Activated CD4-positive, alpha-beta T cell treated with anti-CD3 and anti-CD28 coated beads, Interleukin-2, amount 50 U/mL, for 24 hours (primary cell): ENCODE measurements at places on chromosomes 7 and 10.

DNA sequence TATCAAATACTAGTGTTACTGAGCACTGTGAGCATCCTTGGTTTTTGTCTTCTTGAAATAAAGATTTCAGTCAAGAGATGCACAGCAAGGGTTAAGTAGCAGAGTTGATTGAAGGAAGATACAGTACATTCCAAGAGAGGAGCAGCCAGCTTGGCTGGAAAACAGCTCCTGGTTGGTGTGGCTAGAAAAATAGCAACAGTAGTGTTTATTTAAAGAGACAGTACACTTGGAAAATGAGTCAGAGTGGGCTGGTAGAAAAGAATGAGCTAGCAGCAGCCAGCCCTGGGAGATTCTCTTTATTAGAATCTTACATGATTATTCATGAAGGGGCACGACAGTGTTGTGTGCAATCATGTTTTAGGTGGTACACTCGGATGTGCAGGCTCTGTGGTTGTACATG lies 1016.4 kb upstream of the SORCS1 start:
- no peak for DNase-seq

GRCh38 chr7:70554646-70555045 lies 577.3 kb upstream of the GALNT17 start:
- no peak for DNase-seq

DNA sequence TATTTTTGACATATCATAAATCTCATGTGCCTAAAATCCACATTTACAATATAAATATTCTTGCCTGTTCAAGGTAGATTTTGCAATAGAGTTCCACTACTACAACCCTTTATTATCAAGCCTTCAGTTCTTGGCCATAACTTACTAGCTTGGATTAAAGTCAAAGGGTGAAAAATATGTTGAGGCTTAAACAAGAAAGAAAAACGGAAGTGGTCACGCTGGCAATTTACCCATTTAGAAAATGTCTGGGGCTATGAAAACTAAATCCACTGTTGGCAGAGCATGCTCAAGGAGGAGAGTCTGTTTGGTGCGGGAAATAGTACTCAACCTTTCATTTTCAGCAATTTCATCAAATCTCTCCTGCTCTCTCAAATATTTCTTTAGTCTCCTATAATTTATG lies 209.8 kb upstream of the RHOBTB1 start:
- DNase-seq, result no peak

GRCh38 chr10:123144697-123145541 lies 3.0 kb upstream of the HMX2 start:
- DNase-seq, result no peak
